ENCODE measurements at places on chromosomes 7 and 10.

DNA sequence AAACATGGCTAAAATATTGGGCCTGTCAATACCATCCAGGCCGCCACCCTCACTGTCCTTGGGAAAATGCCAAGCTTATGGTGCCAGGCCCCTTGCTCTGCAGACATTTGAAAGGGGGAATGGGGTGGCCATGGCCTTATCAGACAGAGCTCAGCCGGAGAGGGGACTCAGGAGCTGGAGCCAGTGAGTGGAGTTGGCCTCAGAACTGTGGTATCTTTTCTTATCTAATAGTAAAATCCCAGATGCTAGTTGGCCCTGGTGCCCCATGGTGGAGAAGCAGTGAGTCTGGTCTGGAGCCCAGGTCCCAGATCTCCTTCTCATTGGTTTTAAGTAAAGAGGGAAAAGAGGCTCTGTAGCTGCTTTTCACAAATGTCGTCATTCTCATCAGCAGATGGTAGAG lies 49.6 kb upstream of the SORCS3 start:
- DNase-seq = no peak

GRCh38 chr7:31603046-31603445 lies 84.0 kb upstream of the PPP1R17 start:
- DNase-seq = no peak

- no peak for DNase-seq
These were observed 46.5 kb downstream of the INHBA start for GRCh38 chr7:41656366-41656765.

DNA sequence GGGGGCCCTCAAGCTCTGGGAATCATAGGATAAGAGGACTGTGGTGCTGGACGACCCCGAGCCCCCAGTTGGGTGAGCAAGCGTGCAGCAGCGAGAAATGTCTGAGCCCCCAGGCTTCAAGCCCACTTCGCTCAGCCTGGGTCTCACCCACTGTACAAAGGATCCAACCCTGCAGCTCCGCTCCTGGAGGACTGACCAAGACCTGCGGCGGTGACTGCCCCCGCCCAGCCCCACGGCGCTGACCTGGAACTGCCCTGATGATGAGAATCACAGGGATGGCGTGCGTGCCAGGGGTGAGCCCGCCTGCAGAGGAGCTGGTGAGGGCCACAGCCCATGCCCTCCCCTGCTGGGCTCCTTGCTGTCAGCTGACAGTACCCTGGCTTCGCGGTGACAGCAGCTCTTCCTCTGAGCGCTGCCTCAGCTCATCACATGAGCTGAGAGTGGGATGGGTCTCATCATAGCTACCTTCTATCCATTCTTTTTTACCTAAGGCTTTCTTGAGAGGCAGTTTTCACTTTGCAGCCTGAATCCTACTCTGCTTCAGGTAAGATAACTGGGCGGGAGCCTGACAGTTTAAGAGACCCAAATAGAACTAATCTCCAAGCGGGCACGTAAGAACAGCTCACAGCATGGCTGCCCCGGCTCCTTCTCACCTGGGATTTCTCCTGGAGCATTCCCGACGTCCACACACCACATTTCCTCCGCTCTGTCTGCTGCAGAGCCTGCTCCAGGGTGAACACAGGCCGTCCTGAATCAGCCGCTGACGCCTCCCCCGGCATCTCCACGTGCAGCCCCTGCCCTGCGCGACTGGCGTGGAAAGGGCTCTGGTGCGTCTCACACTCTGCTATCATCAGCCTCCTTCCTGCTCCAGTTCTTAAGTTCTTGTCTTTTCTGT lies 329.9 kb downstream of the PTPRN2 start:
- DNase-seq = peak; percentile 21

GRCh38 chr7:151449990-151450389 lies 10.0 kb upstream of the CRYGN start:
- DNase-seq = no peak

DNA sequence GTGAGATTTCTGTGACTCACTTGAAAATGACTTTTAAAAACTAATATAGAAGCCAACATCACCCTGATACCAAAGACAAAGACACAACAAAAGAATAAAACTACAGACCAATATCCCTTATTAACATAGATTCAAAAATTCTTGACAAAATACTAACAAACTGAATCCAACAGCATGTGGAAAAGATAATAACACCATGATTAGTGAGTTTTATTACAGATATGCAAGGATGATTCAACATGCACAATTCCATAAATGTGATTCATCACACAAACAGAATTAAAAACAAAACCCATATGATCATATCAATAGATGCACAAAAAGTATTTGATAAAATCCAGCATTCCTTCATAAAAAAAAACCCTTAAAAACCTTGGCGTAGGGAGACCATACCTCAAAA lies 6.5 kb downstream of the MGAM start:
- DNase-seq = no peak

DNA sequence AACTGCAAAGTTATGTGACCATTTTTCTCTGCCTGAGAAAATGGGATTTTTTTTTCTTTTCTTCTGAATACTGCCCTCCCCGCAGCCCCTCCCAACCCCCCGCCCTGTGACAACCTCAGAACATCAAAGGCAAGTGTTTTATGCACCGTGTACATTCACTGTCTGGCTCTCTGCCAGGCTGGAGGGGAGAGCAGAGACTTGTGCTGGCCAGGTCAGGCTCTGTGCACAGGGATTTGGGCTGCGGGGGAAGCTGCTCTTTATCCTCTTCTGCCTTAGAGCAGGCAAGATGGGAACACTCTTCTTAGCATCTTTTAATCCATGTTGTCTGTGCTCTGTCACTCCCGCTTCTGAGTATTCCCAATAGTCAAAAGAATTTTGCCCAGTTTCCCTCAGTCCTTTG lies 195.1 kb downstream of the CCSER2 start:
- no peak for DNase-seq

- DNase-seq = no peak
These were observed 3.3 kb downstream of the PLXDC2 start for GRCh38 chr10:19819419-19820033.

- DNase-seq = no peak
These were observed 4.8 kb downstream of the MNX1 start for GRCh38 chr7:157005456-157006204.

GRCh38 chr10:73588656-73589055 lies 2.5 kb downstream of the USP54 start:
- no peak for DNase-seq

DNA sequence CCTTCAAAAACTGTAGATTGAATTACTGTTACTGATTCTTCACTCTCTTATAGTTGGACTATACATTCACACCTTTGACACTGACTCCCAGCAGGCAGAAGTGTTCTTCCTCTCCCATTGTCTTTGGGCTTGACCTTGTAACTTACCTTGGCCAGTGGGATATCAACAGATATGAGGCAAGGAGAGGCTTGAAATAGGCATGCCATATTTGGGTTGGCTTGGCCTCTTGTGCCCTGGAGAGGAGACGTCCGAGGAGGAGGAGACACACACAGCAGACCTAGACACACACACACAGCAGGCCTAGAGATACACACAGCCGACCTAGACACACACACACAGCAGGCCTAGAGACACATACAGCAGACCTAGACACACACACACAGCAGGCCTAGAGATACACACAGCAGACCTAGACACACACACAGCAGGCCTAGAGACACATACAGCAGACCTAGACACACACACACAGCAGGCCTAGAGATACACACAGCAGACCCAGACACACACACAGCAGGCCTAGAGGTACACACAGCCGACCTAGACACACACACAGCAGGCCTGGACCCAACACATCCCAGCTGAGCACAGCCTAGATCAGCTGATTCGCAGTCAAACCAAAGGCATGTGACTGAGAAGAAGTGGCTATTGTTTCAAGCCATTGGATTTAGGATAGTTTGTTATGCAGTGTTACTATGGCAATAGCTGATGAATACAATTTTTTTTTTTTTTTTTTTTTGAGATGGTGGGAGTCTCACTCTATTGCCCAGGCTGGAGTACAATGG lies 12.5 kb upstream of the GNA12 start:
- DNase-seq = no peak

DNA sequence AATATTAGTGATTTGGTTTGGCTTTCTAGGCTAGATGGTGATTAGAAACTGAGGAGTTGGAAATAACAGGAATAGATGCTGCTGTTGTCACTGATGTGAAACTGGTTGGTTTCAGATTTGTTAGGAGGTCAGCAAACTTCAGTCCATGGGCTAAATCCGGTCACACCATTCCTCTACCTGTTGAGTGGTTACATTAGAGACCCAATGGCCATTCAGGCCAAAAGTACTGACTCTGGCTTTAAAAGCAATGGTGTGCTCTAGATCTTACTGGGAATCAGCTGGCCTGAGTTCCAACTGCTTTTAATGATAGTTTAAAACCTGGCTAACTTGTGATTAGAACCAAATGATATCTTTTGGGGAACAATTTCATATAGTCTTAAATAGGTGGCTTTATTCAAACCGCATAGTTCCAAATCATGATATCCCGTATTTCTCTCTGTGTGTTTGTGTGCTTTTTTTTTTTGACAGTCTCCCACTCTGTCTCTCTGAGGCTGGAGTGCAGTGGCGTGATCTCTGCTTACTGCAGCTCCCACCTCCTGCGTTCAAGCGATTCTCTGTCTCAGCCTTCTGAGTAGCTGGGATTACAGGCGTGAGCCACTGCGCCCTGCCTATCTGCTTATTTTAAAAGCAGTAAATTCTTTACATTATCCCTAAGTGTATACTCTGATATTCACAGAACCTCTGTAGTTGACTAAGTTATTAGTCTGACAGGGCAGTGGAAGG lies 7.8 kb upstream of the PBLD start:
- DNase-seq = no peak

- DNase-seq = no peak
These were observed 107.0 kb downstream of the GNAI1 start for GRCh38 chr7:80241671-80242070.

- no peak for DNase-seq
These were observed 74.4 kb upstream of the STK17A start for GRCh38 chr7:43508461-43508860.

GRCh38 chr7:155741082-155741481 lies 71.2 kb downstream of the SHH start:
- DNase-seq = no peak

- DNase-seq = no peak
These were observed 16.5 kb downstream of the MGMT start for GRCh38 chr10:129483430-129484010.

DNA sequence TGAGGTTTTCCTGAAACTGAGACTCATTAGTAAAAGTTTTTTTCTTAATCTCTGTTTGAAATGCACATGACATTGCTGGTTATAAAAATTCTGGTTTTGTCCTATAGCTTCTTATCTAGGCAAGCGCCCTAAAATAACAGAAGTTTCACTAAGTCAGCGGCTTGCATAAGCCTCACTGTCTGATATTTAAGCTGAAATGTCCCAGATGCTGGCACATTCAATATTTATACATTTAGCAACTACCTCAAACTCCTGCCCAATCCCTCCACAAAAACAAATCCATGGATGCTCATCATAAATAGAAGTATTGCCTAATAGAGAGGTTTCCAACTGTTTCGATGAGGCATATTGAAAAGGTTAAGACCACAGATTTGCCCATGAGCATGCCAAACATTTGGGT lies 83.1 kb upstream of the EGR2 start:
- DNase-seq = no peak

DNA sequence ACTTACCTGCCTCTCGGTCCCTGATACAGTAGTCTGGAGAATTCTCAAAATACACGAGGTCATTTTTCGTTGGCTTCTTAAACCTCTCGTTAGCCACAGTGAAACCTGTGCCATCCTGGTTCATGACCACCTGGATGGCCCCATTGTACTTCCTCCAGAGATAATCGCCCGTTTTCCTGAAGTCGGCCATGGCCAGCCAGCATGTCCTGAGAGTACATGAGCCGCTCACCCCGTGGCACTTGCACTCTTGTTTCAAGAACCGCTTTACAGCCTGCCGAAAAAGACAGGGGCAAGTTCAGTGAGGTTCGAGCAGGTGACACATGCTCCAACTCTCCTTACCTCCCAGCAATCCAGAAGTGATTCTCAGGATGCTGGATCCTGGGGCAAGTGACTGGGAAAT lies 25.3 kb downstream of the WNT2 start:
- no peak for DNase-seq

DNA sequence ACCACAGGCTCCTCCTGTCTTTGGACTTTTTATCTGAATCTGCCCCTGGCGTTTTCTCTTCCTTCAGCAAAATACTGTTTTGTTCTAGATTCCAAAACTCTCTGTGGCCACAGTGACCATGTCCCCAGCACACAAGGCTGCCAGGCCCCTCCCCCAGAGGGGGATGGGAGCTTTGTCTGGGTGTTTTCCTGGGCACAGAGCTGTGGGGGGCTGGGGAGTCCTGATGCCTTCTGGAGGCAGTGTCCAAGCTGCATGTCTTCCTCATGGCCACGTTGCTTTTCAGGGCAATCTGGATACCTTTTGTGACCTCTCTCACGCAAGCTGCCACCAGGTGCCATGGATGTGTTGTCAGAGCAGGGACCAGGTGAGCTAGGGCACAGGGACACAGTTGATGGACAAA lies 26.2 kb downstream of the ANTXRL start:
- no peak for DNase-seq

GRCh38 chr10:7239312-7239985 lies 171.4 kb downstream of the SFMBT2 start:
- no peak for DNase-seq

DNA sequence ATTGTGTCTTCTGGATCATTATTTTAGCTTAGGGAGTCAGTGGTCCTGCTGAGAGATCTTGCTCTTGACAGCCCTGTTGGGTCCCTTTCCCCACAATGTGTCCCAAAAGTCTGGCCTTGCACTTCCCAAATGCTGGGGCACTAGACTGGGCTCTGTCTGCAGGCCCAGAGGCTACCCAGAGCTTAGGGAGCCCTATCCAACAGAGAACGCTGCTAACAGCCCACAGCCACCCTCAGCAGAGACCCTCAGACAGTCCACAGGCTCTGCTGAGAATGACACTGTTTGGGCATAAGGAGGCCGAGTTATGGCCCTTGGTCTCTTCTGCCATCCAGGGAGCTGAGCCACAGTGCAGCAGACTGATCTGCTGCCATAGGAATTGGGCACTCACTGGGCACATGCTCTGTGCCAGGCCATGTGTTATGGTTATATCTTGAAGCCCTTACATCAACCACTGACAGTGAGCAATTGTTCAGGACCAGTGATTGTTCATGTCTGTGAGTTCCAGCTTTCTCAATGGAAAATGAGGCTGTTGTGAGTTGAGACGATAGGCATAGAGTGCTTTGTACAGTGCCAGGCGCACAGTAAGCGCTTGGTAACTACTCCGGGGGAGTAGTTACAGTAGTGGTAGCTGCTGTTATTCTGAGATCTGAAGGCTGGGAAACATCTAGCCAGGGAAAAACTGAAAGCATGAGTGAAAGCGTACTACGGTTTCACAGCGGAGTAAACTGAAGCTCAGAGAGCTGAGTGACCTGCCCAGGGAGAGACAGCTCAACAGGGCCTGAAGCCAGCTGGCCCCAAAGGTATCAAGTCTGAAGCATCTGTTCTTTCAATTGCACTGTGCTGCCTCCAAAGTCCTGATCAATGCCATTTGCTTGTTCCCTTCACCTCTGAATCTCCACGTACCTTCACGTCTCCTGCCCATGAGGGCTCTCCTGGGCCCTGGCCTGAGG lies 77.6 kb upstream of the PRLHR start:
- no peak for DNase-seq

- DNase-seq = peak; percentile 63
These were observed 67.6 kb downstream of the CAV1 start for GRCh38 chr7:116592445-116592844.

Data from left colon (tissue), 2 donors.